ENCODE measurements at places on chromosomes 6 and 20. TPM values are rescaled to one million over a fixed set of nuclear protein-coding genes. Genes with fewer than 3 reads are reported as not detected.

DNA sequence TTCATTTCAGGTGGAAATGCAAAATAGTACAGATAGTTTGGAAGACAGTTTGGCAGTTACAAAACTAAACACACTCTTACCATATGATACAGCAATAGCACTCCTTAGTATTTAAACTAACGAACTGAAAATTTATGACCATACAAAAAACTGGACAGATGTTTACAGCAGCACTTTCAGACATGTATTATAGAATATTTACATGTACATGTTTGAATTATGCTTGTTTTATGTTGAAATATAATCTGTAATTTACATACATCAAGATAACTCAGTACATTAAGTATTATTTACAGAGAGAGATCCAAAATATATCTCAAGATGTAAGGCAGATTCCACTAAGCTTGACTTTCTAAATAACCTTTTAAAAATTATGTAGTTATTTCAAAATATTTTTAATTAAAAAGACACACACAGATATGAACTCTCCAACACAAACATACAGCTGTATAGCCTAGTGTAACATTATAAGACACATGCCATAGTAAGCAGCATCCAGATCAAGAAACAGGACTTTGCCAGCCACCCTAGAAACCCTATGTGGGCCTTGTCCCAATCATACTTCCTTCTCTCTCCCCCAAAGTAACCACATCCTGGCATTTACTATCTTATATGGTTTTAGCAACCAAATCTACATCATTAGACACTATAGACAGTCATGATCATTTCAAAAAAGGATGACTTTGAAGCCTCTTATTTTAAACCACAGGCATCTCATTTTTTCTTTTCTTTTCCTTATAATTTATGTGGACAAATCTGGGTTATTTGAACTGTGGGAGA is 82.2 kb downstream of the MAN1A1 start:
- DNase-seq: peak; percentile 29

GRCh38 chr6:147156218-147156617 is 48.0 kb upstream of the STXBP5 start:
- no peak for DNase-seq

GRCh38 chr20:9214685-9215084 is 145.8 kb downstream of the PLCB4 start:
- no peak for DNase-seq

GRCh38 chr6:156729248-156729647 is 47.9 kb upstream of the ARID1B start:
- DNase-seq: no peak

DNA sequence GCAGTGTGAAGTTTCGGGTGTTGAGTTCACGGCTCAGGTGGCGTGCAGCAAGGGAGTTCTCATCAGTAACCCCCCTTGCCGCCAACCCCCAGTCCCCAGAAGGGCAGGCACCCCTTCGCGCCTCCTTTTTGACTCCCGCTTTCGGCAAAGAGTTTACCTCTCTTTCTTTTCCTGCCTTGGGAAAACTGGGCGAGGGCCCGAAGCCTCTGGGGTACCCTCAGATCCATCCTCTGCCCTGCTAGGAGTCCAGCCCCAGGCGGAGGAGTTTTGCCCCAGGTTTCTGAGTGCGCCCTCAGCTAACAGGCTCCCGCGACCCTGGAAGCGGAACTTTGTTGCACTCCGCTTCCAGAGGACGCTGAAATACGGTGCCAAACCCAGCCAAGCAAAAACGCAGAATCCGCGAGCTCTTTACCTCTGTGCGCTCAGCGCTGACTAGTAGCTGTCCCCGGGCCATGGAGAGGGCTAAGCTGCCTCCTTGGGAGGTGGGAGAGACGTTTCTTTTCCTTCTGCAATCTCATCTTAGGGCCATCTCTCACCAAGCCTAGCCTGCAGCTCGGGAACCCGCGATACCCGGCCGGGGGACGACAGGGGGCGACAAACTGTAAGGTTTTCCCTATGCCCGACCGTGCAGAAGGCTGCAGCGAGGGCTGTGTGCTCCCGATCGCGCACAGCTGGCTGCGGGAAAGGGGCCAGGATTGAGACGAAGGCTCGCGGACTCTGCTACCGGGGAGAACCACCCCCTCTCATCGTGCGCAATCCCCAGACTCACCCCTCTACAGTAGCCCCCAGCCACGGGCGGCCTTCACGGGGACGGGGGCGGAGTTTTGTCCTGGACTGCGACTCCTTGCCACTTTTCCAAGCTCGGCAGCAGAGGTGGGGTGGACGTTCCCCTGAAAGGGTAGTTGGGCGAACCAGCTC is 2.7 kb upstream of the PAX1 start:
- no peak for DNase-seq

The SOX4 gene
- polyA plus RNA-seq: 1.6 TPM

All from immature natural killer cell (primary cell).